ENCODE measurements at places on chromosomes 5 and 9.

- no peak for DNase-seq
Measured at GRCh38 chr9:114733816-114734215, 51.8 kb upstream of the TEX48 start.

- no peak for DNase-seq
Measured at GRCh38 chr9:90775657-90776056, 26.0 kb upstream of the SYK start.

- no peak for DNase-seq
Measured at GRCh38 chr9:81382281-81382680, 307.1 kb downstream of the TLE1 start.

DNA sequence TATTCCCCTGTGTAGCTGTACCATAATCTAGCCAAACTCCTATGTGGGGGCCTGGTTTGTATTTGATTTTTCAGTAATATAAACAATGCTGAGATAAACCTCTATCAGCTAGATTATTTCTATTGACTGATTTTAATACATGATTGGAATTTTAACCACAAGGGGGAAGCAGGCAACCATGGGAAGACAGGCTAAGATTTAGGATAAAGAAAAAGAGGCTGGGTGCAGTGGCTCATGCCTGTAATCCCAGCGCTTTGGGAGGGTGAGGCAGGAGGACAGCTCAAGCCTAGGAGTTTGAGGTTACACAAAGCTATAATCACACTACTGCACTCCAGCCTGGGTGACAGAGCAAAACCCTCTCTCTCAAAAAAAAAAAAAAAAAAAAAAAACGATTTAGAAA lies 18.1 kb upstream of the GPX3 start:
- no peak for DNase-seq

DNA sequence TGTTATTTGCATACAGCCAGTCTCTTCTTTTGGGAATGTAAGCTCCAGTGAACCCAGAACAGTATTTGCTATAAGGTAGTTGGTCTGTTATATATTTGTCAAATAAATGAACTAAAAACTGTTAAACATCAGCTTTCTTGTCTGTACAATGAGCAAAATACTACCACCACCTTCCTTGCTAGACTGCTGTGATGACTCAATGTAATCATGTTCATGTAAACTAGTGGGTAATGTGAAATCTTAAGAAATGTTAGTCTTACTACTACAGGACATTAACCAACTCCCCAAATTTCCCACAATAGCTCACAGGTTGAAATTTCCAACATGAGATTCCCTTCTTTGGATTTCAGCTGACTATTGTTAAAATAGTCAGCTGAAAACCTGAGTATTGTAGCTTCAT lies 176.1 kb downstream of the TRPM3 start:
- no peak for DNase-seq

- DNase-seq, result no peak
Measured at GRCh38 chr5:10448754-10449360, 7.2 kb downstream of the ROPN1L start.

- DNase-seq, result no peak
Measured at GRCh38 chr5:159533197-159533596, 202.9 kb upstream of the IL12B start.

GRCh38 chr9:92607773-92608172 lies 62.2 kb downstream of the IPPK start:
- DNase-seq, result no peak

- DNase-seq, result no peak
Measured at GRCh38 chr9:36245906-36246305, 12.3 kb downstream of the GNE start.

- no peak for DNase-seq
Measured at GRCh38 chr5:168076561-168076991, 214.9 kb upstream of the WWC1 start.

GRCh38 chr9:117303643-117304230 lies 111.1 kb downstream of the ASTN2 start:
- no peak for DNase-seq

GRCh38 chr9:108680946-108681345 lies 174.8 kb downstream of the ACTL7B start:
- DNase-seq, result no peak

GRCh38 chr9:3628239-3628638 lies 102.4 kb upstream of the RFX3 start:
- no peak for DNase-seq

GRCh38 chr5:124887223-124887622 lies 140.8 kb upstream of the ZNF608 start:
- no peak for DNase-seq

- no peak for DNase-seq
Measured at GRCh38 chr9:389758-390157, 175.1 kb downstream of the DOCK8 start.

DNA sequence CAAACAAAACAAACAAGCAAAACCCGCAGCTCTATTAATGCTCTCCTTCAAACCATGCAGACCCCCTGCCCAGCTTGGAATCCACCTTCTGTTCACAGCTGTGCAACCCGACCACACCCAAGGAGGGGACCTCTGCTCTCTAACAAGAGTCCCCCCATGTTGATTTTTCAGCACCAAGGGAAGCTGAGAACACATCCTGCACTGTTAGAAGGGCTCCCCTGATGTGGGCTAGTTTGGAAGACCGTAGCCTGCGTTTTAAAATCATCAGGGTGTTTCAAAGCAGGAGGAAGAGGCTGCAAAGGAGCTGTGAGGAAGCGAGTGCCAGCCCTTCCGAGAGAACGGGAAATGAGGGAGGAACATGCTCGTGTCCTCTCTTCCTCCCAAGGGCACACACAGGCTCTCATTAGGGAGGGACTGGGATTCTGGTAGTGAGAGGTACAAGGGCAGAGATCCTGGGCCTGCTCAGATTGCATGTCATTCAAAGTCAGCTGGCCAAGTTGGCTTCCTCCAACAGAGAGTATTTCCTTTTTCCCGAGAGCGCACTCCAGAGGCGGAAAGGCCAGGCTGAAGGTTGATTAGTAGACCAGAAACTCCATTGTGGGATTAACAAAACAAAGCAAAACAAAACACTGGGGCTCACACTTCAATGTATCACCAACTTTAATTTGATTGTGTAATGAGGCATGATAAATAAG lies 185.9 kb downstream of the SEMA6A start:
- no peak for DNase-seq

- DNase-seq, result no peak
Measured at GRCh38 chr5:157581901-157582300, 6.3 kb upstream of the ADAM19 start.

DNA sequence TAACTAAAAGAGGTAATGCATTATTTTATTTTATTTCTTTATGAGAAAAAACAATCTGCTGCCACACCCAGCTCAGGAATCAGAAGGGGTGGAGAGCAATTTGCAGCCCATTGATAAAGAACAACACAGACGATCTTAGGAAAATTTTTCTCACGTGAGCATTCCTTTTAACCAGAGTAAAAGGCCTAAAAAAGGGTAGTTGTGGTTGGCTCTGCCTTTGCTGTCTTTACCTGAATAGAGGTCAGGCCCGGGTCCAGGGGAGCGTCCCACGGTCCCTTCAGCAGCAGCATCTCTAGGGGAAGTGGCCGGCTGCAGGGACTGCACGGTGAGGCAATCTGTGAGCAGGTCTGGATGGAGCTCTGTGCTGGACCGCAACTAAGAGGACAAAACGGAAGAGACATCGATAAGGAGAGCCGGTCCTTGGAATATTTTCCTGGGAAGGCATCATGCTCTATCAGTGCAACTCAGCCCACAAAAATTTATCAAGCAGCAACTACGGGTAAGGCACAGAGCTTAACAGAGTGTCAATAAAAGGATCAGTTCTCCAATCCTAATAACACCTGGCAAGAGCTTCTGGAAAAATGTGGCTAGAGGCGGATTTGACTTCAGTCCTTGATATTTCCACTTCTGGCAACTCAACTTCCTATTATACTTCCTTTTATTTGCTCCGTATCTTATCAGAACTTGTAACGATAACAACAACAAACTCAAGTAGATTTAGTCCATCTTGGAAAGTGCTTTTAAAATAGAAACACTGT lies 372.8 kb upstream of the RFX3 start:
- no peak for DNase-seq

- DNase-seq, result no peak
Measured at GRCh38 chr5:112923988-112924387, 2.0 kb upstream of the REEP5 start.

DNA sequence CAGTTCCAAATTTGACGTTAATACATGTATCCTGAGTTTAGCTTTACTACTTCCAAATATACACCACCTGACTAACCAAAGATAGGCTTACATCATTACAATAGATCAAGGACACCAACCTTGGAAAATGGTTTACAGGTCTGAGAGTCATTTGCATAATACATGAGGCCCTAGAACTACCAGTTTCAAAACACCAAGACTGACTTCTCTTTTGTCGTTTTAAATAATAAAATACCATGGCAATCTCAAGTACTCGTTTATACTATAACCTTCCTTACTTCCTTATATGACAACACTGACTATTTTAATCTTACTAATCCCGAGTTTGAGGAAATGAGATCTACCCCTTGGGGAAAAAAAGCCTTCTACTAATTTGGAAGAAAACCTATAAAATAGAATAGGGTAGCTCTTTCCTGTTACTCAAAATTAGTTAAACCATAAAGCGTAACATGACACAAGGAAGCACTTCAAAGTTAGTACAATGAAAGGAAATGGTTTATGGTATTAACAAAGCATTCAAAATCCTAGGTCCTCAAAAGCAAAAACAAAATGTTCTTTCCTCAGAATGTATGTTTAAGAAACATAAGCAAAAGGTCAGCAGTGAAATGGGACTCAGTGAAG lies 42.1 kb downstream of the UBQLN1 start:
- no peak for DNase-seq

DNA sequence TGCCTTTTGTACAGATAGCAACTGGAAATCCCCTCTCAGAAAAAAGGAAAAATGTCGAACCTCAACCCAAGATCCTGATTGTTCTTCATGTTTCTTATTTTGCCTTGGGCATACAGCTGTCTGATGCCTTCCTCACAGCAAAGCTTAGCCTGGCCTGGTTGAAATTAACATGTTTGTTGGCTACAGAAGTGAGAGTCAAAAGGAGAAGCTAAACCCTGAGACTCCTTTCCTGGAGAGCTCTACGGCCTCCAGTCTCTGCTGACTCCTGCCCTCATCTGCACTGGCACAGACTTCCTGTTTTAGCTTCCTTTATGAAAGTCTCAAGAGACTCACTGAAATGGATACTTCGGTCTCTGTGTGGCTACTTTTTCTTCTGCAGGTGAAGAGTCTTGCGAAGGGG lies 186.7 kb downstream of the PARP8 start:
- DNase-seq, result no peak

GRCh38 chr5:106966686-106967315 lies 703.9 kb downstream of the EFNA5 start:
- no peak for DNase-seq

DNA sequence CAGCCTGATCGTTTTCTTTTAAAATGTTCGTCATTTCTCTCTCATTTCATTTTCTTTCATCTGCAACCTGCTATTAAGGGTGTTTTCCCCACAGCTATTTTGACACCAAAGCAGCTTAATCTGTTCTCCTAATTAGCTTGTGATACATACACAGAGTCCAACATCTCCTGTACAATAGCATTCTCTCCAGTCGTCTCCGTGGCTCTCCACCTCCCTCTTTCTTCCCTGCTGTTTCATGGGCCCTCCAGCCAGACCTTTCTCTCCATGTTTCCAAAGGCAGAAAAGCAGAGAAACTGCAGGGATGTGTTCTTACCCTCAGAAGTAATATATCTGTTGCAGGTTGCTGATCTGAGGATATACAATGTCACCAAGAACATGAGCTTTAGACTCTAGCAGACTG lies 88.8 kb upstream of the SPOCK1 start:
- DNase-seq, result no peak

GRCh38 chr5:149782018-149782894 lies 52.1 kb downstream of the PPARGC1B start:
- no peak for DNase-seq

- DNase-seq, result no peak
Measured at GRCh38 chr5:130034566-130035210, 130.4 kb downstream of the CHSY3 start.

GRCh38 chr5:158727136-158727535 lies 372.6 kb downstream of the EBF1 start:
- DNase-seq, result no peak

- no peak for DNase-seq
Measured at GRCh38 chr9:13721481-13722235, 442.2 kb upstream of the MPDZ start.

DNA sequence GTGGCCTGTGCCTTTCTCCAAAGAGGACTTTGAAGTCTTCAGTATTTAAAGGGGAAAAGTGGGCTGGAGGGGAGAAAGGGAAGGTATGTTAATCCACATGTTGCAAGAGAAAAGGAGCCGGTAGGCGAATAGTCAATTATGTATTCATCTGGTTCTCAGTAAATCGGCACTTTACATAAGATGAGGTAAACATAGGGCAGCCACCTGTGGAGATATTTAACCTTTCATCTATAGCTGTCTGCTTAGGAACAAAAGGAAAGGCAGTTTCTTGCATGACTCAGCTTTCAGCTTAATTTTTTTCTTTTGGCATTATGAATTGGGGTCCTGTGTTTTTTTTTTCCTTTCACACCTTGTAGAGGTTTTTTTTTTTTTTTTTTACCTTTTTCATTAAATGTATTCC lies 42.2 kb downstream of the FGD3 start:
- no peak for DNase-seq

DNA sequence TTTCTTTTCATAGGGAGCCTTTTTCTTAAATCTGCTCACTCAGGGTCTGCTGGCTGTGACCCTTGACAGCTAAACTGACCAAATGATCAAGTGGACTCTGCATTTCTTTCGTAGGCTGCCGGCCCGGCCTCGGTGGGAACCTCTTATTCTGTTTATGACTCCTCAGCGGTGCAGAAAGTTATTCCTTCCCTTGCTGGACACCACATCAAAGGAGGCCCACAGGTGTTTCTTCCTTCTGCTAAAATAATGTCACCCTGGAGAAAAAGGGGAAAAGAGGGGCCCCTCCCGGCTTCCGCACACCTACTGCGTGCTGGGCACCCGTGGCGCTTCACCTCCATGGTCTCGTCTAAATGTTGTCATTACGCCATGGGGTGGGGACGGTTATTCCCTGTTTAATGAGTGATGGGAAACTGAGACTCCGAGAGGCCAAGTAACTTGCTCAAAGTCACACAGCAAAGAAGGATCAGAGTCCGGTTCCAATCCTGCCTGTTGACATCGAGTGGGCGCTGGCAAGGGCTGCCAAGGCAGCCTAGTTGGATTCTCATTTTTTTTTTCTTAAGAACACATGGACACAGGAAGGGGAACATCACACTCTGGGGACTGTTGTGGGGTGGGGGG lies 72.3 kb downstream of the CFAP77 start:
- no peak for DNase-seq
